ENCODE measurements at places on chromosomes 16 and 17.

GRCh38 chr16:71895679-71896365 is 491 bp downstream of the IST1 start:
- no peak for DNase-seq

DNA sequence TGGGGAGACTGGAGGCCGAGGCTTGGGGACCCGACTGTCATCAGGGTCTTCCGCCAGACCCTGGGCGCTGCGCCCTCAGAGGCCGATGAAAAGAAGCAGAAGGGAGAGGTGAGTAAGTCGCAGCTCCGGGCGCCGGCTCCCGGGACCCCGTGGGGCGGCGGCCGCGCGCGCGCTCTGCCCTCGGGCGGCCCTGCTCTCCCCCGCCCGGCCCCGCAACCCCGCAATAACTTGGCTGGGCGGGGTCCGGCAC is 392 bp upstream of the ABHD15 start:
- no peak for DNase-seq

DNA sequence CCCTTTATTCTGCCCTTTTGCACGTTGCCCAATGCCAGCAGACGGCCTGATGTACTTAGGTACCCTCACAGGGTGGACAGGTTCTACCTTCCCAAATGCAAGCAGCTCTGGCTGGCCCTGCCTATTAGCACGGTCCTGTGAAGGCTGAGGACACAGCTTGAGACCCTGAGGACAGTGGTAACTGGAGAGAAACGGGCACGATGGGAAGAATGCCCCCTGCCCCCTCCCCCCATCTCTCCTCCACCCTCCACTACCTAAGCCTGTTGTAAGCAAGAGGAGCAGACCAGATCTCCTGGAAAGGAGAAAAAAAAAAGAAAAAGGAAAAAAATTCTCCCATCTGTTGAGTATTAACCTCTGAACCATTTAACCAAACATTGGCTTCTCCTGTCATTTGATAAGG is 34.1 kb downstream of the MEOX1 start:
- no peak for DNase-seq

GRCh38 chr17:66326476-66327047 is 24.1 kb downstream of the PRKCA start:
- DNase-seq, result no peak

DNA sequence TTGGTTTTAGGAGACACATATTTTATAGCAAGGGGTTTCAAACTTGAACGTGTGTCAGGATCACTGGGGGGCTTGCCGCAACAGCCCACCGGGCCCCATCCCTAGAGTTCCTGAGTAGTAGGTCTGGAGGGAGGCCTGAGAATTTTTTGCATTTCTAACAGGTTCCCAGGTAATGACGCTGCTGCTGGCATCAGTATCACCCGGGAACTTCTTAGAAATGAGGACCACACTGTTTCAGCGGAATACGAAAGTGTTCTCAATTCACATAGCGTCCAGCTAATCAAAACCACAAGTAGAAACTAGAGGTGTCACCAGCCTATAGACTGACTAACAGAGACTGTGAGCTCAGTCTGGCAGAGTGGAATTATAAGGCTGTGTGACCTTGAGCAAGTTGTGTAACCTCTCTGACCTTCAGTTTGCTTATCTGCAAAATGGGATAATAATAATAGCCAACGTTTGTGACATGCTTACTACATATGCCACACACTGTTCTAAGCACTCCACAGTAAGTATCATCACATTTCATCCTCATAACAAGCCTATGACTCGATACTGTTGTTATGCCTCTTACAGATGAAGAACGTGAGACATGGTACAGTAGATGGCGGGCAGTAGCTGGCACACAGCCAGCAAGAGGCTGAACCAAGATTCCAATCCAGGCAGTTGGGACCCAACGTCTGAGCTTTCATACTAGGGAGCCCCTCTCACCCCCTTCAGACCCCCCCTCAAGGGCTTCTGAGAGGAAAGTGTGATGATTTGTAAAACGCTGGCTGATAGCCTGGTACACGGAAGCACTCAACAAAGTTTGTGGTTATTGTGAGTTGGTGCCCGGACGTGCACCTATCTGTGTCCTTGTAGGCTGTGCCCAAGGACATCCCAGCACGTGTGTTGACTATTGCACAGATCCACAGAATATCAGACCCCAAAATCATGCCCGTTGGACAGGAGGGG is 4.6 kb upstream of the ICAM2 start:
- no peak for DNase-seq

DNA sequence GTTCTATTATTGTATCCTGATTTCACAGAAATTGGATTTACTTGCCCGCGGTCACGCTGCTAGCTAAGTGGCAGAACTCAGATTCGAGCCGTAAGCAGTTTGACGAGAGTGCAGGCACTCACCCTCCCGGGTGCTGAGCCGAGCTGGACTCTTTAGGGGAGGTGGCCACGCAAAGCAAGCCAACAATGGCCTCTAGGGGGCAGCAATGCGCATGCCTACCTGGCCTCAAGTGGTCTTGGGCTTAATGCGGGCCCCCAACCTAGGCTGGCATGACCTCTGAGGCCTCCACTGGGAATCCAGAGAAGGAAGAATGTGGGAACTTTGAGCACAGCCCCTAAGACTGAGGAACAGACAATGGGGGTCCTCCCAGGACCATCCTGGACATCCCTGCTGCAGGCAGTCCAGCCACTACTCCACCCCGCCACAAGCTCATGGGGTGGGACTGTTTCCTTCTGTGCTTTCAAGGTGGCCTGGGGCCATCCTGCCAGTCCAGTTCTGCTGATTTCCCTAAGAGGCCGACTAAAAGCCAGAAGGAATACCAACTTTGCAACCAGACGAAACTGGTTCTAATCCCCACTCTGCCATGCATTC is 276.5 kb downstream of the XYLT1 start:
- peak; percentile 31 for DNase-seq

DNA sequence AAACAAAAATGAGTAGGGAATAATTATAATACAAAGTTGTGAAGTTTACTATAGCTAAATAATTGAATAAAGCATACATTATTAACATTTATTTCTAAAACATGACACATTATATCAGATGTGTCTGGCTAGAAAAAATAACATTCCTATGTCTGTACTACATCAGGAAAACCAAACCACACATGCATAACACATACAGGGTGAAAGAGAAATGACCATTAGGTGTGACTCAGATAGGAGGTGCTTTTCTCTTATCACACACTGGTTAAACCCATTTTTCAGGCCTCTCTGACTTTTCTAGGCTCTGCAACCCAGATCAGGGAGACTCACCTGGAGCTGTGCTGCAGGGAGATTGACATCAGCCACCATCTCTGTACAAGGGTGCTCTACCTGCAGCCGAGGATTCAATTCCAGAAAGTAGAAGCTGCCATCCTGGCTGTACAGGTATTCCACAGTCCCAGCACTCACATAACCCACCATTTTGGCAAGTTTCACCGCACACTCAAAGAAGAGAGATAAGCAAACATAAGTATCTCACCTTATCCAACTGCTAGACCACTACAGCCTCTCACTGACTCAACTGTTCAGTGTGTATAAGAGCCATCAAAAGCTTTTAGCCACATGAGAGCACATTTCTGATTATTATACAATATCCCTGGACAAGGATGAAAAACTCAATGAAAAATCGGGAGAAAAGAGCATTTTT is 116.6 kb upstream of the C17orf78 start:
- DNase-seq, result no peak

Data from activated naive CD4-positive, alpha-beta T cell (primary cell).